ENCODE measurements at places on chromosomes 6 and 20.
A peak's percentile ranks its signal among the peaks of the same experiment; 100 is the strongest.

GRCh38 chr6:139423037-139423703 lies 48.7 kb upstream of the CITED2 start:
- DNase-seq: no peak

GRCh38 chr6:153625089-153625488 lies 414.0 kb upstream of the OPRM1 start:
- no peak for DNase-seq

- DNase-seq: no peak
Measured at GRCh38 chr6:31794294-31794865, 1.2 kb downstream of the VARS1 start.

- DNase-seq: no peak
Measured at GRCh38 chr6:110329348-110329713, 28.8 kb downstream of the METTL24 start.

DNA sequence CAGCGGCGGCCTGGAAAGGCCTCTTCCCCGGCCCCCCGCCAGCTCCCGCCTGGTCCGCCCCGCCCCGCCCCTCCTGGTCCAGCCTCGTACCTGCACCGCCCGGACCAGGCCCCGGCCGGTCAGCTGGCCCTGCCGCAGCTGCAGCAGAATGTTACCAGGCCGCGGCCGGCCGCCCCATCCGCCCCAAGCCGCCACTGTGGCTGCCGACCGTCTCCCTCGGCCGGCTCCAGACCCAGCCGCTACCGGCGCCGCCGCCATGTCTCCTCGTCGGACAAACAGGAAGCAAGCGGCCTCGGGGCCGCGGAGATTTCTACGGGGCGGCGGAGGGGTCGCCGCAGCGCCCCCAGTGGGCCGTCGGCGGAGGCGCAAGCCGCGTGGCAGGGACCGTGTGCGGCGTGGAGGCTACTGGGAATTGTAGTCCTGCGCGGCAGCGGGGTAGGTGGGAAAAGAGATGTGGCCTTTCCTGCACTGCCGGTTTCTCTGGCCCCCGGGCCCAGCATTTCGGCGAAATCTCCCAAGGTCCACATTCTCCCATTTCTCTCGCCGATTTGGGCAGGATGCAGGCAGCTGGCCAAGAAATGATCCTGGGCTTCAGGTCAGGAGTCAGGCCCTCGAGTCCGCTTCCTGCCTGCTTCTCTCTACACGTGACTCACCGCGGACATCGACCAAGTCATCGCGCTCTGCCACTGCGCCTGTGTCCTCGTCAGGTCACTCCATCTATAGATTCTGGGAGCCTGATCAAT lies at the start of gene TRPC4AP:
Gene TRPC4AP, minus strand, starts transcription at position 284 of the 743 bp plus-strand sequence. Its CDS starts 26 bp downstream, at position 258.
- peak; percentile 82 for DNase-seq

- DNase-seq: no peak
Measured at GRCh38 chr20:51368461-51369211, 173.9 kb downstream of the NFATC2 start.

- DNase-seq: no peak
Measured at GRCh38 chr6:39961178-39961577, 26.9 kb upstream of the MOCS1 start.

GRCh38 chr6:154619146-154619545 lies 108.7 kb upstream of the CNKSR3 start:
- DNase-seq: no peak

- no peak for DNase-seq
Measured at GRCh38 chr20:42338294-42339201, 720.4 kb upstream of the CHD6 start.

All from activated T-cell treated with anti-CD3 and anti-CD28 coated beads for 1 hour (primary cell).